ENCODE measurements at places on chromosomes 7 and 10.

- DNase-seq = no peak
Observed at GRCh38 chr10:12073526-12073925, 4.8 kb downstream of the DHTKD1 start.

DNA sequence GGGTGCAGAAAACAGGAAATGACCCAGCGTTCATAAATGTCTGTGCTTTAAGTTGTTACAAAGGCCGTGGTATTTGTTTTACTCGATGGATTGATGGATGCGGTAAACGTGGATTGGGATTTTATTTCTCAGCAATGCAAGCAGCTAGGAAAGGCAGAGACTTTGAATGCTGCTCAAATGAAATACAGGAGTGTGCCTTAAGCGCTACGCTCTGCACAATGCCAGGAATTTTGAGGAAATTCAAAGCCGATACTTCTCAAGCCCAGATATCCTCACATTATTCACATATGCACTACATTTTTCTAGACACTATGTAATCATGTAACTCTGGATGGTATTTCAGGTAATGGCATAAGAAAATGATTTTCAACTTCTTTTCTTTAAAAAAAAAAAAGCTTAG lies 514.3 kb upstream of the ADARB2 start:
- no peak for DNase-seq

DNA sequence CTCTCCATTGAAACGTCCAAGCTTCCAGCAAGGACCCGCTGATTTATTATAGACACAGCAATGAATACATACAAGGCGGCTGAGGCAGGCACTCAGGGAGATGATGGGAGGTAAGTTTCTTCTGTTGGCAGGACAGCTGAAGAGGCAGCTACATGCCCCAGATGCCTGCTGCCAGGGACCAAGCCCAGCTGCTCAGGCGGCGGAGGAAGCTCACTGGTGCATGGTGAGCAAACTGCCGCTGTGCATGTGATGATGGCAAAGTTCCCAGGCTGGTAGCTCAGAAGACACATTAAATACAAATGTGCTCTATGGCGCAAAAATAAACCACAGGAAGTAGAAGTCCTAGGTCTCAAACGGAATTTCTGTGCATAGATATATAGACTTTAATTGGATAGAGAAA lies 2.3 kb downstream of the DNTT start:
- DNase-seq = no peak

DNA sequence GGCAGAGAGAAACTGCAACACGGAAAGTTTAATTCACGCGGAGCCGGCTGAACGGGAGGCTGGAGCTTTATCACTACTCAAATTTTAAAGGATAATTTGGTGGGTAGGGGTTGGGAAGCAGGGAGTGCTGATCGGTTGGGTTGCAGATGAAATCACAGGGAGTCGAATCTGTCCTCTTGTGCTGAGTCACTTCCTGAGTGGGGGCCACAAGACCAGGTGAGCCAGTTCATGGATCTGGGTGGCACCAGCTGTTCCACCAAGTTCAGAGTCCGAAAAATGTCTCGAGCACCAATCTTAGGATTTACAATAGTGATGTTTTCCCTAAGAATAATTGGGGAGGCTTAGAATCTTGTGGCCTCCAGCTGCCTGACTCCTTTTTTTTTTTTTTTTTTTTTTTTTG lies 3.6 kb upstream of the PRAP1 start:
- DNase-seq = no peak

DNA sequence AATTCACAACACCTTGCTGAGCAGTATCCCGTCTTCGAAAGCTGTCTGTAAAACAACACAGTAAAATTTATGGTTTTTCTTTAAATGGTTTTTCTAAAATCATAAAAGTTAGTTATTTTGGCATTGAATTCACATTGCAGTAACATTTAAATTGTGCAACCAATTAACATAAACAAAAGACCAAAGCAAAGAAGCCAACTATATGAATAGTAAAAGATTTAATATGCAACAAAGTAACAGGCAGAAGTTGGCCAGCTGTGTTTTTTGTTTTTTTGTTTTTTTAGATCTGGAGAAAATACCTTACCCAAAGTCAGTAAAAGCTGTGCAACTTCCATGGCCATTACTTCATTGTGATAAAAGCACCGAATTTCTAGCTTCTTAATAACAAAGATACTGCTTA lies 11.3 kb downstream of the SRI start:
- DNase-seq = no peak

Data from amniotic stem cell (primary cell).